Muscle of arm (tissue), 14 donors: ENCODE measurements at places on chromosomes 1 and 21. TPM values are rescaled to one million over a fixed set of nuclear protein-coding genes. Genes with fewer than 3 reads are reported as not detected.

- DNase-seq = no peak
Observed at GRCh38 chr21:26185021-26185420, 14.5 kb upstream of the APP start.

DNA sequence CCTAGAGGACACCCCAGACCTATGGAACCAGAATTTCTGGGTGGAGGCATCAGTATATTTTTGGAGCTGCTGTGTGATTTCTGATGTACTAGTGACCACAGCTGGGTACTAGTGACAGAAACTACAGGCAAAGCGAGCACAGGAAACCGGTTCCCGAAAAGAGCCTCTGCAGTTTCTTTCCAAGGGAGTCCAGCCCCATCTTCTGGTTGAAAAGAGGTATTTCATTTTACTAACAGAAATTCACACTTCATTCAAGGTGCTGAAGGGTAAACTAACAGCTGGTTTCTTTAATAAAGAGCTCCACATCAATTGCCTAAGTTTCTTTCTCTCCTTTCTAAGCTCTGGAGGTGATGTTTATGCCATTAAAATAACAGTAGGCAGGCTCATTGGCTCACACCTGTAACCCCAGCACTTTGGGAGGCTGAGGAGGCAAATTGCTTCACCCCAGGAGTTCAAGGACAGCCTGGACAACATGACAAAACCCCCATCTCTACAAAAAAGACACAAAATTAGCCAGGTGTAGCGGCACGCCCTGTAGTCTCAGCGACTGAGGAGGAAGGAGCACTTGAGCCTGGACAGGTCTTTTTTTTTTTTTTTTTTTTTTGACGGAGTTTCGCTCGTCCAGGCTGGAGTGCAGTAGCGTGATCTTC, 22.0 kb downstream of the THAP3 start:
- DNase-seq = peak; percentile 33

GRCh38 chr1:179089827-179090482, 8.1 kb downstream of the TOR3A start:
- no peak for DNase-seq

DNA sequence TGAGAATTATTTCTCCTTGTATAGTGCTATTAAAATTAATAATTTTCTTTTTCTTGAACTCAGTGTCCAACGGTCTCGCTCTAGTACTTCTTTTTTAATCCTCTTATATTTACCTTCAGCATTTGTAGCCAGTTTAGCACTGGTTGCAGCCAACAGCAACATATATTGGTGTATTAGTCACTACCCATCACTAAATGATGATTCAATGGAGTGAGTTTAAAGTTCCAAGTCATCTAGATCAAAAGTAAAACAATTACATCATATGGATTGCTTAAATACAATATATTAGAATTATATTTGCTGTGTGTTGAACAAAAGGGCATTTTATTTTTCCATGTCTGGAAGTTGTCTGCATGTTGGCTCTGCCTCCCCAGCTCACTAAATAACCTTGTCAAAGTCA, 591.8 kb downstream of the ADGRL2 start:
- DNase-seq = no peak

GRCh38 chr1:14443164-14443787, 155.2 kb upstream of the KAZN start:
- no peak for DNase-seq

DNA sequence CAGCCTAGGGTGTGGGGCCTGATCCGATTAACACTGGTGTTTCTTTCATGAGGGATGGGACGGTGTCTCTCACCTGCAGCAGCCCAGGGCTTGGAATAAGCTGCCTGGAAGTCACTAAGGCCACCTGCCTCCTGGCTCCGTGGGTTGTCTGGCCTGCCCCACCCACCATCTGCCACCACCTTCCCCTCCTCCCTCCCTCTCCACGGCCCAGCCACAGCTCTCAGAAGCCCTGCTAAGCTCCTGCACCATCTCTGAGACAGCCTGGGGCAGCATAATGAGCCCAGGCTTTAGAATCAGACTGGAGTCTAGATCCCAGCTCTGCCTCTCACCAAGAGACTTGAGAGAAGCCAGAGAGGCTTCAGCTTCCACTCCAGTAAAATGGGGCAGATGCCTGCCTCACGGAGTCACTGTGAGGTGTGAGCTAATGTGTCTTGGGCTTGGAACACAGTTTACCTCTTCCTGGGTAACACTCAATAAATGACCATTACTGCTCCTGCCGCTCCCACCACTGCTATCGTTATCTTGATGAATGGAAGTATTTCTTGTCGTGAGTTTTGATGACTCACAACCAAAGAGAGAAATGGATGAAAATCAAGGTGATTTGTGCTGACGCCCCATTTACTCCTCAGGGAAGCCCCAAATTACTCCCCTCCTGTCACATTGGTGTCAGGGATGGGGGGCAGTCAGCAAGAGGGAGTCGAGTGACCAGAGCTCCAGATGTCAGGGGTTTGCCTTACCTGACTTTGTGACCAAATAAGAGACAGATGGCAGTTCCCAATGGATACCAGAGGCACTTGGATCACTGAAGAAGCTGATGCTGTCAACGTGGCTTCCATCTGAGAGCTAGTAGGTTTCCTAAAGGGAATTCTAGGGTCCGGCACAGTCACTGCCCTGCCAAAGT, 23.5 kb upstream of the C1QA start:
- no peak for DNase-seq

GRCh38 chr1:40257313-40257687, 736 bp upstream of the ZMPSTE24 start:
- no peak for DNase-seq

- no peak for DNase-seq
Observed at GRCh38 chr21:38729754-38730379, 75.9 kb upstream of the ETS2 start.

DNA sequence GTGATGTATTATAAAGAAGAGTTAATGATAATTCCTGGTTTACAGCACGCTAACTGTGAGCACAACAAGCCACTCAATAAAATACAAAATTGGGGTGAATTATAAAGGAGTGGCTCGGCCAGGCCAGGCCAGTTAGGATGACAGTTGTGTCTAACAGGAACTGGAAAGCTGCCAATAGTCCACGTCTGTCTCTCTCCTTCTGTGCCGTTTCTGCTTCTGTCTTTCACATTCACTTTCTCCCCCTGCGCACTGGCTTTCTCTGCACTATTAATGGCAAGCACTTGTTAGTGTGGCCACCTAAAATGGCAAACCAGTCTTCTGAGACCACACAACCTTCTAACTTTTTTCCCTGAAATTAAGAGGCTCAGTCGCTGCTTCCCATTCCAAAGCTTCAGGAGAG, 394.3 kb downstream of the NTNG1 start:
- no peak for DNase-seq

The LCE2A gene
- polyA plus RNA-seq = not detected

The DAB1 gene
- 8.2 TPM for polyA plus RNA-seq
